Activated CD4-positive, alpha-beta T cell treated with anti-CD3 and anti-CD28 coated beads, Interleukin-10, Interleukin-2, amounts not matched to agents 100 ng/mL and 50 ng/mL, durations not matched to agents 16 hours and 8 hours (primary cell): ENCODE measurements at places on chromosomes 3 and 15.

- DNase-seq, result no peak
These were observed 20.7 kb upstream of the PPP2R3A start for GRCh38 chr3:135944831-135945230.

DNA sequence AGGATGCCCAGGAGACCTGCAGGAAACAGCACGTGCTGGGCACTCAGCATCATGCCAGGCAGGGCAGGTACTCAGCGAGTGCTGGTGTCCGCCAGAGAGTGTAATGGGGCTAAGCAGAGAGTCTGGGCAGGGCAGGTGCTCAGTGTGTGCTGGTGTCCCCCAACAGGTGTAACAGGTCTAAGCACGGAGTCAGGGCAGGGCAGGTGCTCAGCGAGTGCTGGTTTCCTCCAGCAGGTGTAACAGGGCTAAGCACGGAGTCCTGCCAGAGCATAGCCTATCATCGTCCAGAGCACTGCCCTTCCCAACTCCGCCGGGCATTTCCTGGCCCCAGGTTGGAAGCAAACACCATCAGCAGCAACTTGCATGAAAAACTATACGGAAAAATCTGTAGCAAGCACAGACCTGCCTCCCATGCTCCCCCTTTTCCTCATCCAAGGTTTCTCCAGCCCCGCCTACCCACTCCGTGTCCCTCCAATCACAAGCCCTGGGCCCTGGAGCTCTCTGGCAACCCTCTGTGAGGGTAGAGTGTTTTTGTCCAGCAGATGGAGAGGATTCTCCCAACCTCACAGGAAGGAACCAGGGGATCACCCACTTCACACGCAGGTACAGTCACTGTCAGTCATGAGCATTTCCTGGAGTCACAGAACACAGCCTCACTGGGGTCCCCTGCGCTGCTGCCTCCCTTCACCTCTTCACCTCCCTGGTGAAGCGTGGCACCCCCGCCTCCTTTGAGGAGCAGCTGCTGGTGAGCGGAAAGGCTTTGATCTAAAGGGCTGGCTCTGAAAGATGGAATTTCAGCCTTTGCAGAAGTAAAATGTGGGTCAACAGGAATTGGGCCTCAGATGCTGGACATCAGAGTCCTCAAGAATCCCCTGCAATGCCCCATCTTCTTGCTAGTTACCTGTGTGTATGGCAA, 302.5 kb downstream of the OCA2 start:
- no peak for DNase-seq

GRCh38 chr3:46845397-46845859, 17.8 kb downstream of the MYL3 start:
- DNase-seq, result no peak

DNA sequence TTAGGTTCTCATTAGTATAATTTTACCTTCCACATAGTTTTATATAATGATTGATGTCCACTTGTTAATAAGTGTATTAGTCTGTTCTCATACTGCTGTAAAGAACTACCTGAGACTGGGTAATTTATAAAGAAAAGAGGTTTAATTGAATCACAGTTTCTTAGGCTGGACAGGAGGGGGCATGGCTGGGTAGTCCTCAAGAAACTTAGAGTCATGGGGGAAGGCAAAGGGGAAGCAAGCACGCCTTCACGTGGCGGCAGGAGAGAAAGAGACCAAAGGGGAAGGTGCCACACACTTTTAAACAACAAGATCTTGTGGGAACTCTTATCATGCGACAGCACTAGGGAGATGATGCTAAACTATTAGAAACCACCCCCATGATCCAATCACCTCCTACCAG, 19.2 kb downstream of the DZIP3 start:
- no peak for DNase-seq

GRCh38 chr15:96068897-96069296, 261.6 kb upstream of the NR2F2 start:
- DNase-seq, result no peak

DNA sequence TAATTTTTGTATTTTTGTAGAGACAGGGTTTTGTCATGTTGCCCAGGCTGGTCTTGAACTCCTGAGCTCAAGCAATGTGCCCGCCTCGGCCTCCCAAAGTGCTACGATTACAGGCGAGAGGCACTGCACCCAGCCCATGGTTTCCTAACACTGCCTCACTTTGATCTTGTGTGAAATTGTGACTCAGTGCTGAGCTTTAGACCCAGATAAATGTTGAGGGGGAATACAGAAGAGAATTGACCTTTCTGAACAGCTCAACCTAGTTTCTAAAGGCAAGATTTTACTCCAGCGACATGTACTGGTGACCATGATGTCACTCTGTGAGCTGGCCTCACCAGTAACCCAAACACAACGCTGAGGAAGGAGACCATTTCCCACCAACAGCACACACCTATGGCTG, 73.5 kb downstream of the ATP1B3 start:
- no peak for DNase-seq

DNA sequence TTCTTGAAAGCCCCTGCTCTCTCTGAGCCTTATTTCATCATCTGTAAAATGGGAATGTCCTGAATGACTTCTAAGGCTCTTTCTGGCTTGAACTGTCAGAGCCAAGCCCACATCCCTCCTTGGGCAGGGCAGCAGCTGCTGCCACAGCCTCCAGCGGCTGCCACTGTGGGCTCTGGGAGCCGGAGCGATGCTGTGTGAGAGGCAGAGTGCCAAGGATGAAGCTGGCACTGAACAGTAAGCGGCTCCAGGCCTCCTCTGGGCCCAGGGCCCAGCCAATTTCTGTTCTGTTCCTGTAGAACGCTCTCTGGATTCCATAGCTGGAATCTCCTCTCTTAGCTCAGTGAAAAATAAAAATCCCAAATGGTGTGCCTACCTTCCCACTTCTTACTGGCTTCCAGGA, 4.4 kb downstream of the CPLX3 start:
- DNase-seq, result no peak

DNA sequence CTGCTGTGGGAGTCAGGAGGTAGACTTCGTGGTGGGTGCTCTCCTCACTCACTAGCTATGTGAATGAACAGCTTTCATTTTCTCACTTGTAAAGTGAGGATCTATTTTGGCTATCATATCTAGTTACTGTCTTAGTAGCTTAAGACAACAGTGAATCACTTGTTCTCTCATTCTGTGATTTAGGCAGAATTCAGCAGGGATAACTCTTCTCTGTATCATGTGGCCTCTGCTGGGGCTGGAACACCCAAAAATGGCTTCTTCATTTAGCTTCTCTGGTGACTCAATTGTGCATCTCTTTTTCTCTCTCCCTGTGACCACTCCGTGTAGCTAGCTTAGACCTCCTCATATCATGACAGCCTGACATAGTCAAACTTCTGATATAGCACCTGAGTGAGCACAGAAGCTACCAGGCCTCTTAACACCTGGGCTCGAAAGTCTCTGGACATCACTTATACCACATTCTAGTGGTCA, 68.4 kb downstream of the BFSP2 start:
- no peak for DNase-seq

DNA sequence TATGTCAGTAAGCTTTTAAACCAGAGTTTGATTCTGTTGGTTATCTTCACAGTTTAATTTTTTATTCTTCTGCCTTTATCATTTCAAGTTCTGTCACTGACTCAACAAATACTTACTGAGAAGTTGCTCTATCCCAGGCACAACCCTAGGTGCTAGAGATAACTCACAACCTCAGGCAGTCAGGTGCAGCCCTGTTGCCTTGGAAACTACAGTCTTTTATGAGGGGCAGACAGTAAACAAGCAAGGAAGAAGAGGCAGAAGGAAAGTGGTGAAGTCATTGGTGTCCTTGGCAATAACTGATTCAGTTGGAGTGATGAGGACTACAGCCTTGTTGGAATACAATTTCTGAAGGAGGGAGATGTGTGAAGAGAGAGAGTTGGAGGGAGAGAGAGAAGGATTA, 142.1 kb upstream of the LRTM1 start:
- DNase-seq, result no peak

DNA sequence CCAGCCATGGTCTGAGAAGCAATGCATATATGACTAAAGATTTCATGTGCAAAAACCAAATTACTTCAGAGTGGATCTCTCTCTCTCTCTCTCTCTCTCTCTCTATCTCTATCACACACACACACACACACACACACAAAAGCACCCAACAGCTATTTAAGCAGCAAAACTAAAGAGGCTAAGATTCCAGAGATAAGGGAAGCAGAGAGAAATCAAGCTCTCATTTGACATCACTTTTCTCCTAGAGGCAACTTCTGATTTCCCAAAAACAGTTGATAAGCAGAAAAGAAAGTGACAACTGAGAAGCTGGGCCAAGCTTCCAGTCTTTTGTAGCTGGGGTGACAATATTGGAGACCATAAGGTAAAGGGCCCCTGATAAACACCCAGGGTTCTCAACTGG, 526.0 kb upstream of the NR2F2 start:
- no peak for DNase-seq

DNA sequence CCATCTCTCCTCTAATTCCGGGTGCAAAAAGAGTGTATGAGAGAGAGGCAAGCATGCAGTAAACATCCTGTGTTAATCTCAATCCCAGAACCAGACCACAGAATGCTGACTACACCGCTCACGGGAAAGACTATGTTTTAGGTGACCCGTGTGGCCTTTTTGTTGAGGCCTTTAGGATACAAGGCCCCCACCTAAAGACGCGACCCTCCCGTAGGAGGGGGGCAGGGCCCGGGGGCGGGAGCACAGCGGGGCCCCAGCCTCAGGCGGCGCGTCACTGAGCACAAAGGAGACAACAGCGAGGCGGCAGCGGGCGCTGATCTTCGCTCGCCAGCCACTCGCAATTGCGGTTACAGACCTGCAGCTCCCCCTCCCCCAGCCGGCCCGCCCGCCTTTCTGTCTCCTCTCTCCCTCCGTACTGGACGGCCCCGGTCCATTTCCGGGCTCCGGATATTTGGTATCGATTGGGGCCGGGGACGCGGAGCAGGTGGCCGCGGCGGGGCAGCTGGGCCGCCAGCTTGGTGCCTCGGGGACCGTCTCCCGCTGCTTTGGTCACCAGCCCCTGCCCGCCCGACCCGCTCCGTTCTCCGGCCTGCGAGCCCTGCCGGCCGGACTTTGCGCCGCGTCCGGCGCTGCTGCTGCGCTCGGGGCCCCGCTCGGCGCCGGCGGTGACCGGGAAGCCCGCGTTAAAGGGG, at the start of gene CCDC50:
Gene CCDC50, plus strand, starts transcription at position 433 of the 692 bp plus-strand sequence. CDS start 281 bp downstream, outside the sequence.
- DNase-seq, result peak; percentile 66

DNA sequence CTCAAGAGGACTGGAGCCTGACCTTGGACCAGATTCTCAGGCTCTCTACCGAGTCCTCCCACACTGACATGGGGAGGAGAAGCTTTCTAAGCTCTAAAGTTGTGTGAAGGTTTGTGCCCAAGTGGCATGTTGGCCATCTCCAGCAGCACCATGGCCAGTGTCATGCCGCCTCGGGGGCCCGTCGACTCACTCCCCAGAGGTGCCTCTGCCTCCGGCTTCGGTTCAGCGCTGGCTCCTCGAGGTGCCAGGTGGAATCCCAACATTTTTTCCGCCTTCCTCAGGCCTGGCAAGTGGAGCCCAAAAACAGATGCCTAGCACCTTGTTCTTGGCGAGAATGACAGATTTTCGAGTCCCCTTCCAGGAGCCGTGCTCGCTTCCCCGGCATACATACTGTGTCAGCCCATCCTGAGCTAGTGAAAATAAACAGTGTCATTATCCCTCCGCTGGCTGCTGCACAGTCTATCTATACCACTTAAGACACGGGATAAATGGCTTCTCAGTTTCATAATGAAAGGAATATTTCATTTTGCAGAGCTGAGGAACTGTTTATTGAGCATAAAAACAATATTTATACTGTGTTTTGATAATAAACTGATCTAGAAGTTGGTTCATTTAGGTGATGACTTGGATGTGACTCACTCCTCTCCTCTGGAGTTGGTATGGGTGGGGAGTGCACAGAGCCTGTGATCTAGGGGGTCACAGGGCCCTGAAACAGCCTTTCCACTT, 328.5 kb upstream of the TLE3 start:
- no peak for DNase-seq

DNA sequence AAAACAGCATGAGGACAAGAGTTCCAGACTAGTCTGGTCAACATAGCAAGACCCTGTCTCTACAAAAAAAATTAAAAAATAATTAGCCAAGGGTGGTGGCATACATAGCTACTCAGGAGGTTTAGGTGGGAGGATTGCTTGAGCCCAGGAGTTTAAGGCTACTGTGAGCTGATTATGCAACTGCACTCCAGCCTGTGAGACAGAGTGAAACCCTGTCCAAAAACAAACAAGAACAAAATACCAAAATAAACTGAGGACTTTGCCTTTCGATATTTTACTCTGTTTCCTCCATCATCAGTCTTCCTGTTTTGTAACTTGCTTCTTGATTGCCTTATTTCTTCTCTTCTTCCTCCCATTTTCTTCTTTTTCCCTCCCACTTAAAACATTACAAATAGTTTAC, 504.4 kb downstream of the ROBO1 start:
- DNase-seq, result no peak

GRCh38 chr3:30357897-30358296, 248.5 kb upstream of the TGFBR2 start:
- no peak for DNase-seq

GRCh38 chr15:70559265-70560239, 203.8 kb downstream of the UACA start:
- peak; percentile 72 for DNase-seq

GRCh38 chr3:46209746-46210470, 1.8 kb upstream of the CCR1 start:
- DNase-seq, result no peak

DNA sequence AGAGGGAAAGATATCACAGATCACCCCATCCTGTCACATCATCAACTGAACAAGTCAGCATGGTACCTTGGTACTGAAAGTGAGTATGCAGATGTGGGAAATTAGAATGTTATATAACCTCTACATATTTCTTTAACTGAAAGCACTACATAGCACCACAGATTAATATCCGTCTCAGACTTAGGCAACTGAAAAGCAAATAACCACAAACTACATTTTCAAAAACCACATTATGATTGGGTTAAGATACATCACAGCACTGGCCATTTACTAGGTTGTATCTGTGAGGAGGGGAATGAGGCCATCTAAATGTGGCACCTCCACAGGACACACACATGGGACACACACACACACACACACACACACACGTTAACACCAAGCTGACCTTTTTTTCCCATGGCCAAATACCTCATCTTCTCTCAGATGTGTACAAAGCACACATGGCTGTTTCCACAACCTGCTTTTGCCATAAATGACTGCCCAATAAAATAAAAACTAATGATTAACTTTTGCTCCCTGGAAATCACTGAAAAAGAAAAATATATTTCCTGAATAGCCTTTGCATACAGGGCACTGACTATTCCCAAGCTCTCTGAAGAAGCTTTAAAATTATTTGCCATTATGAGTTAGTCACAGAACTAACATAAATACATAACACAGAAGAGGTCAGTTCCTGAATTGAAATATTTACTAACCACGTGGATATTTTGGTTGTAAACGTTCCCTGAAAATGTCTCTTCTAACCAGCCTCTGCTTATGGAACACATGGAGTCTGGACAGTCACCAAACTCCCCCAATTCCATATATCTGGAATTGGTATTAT, 60.1 kb downstream of the SUMF1 start:
- DNase-seq, result peak; percentile 64
